ENCODE measurements at places on chromosomes 16 and 17. TPM values are rescaled to one million over a fixed set of nuclear protein-coding genes. Genes with fewer than 3 reads are reported as not detected.

DNA sequence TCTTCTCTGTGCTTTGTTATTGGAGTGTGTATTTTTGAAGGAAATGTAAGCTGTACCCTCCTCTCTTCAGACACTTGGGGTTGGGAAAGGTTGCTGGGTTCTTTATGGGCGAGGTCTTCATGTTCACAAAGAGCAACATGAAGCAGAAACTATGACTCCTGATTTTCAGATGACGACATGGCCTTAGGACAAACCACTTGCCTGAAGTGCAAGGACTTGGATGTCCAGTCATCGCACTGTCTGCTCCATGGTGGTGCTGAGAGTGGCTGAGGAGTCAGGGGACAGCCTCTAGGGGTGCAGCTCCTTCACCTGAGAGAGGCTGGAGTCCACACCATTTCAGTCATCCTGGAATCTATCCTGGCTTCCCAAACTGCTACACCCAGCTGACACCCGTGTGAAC lies 183.9 kb upstream of the CDH5 start:
- DNase-seq = no peak

DNA sequence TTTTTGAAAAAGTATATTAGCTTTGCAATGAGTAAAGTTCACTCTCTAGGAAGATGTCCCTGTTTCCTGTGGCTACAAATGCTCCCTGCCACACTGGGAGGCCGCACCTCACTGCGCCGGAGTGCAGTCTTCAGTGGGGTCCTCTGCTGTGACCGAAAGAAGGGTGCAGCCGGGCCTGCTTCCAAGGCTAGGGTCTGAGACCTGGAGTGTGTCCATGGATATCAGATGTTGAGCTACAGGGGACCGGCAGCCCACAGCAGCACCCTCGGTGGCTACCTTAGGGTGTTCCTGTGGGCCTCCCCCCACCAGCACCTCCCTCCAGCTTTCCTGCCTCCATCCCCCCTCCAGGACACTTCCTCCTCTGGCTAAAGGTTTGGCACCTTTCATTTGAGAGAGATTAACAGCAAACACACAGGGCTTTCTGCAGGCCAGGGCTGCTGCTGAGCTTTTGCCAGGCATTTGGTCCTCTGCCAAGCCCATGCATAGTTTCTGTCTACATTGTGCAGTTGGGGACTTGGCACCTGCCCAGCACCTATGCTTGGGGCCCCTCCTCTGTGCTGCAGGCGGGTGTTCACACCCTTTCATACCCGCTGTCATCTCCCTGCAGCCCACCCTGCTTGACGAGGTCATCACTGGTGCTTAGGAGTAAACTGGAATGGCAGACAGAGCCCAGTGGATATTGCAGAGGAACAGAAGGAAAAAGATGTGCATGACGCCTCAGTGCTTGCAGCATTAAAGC lies 33.8 kb upstream of the CRISPLD2 start:
- DNase-seq = no peak

Gene NETO2
- 6.4 TPM for polyA plus RNA-seq

GRCh38 chr16:75345711-75346110 lies 87.6 kb downstream of the CFDP1 start:
- no peak for DNase-seq

Gene PLA2G10
- polyA plus RNA-seq = 1.2 TPM

- no peak for DNase-seq
Observed at GRCh38 chr16:27321013-27321915, 7.5 kb downstream of the IL4R start.

- no peak for DNase-seq
Observed at GRCh38 chr17:63440770-63441335, 5.3 kb downstream of the CYB561 start.
